ENCODE measurements at places on chromosomes 6 and 20.

- no peak for DNase-seq
These were observed 252.0 kb downstream of the SOX4 start for GRCh38 chr6:21845439-21846140.

- no peak for DNase-seq
These were observed 4.9 kb downstream of the GPR31 start for GRCh38 chr6:167152862-167153261.

GRCh38 chr6:154343473-154344308, 12.9 kb downstream of the IPCEF1 start:
- peak; percentile 70 for DNase-seq

- no peak for DNase-seq
These were observed 233.4 kb upstream of the FLRT3 start for GRCh38 chr20:14570811-14571210.

GRCh38 chr6:97322811-97323210, 39.8 kb upstream of the MMS22L start:
- DNase-seq = no peak

GRCh38 chr20:57660181-57660921, 40.1 kb upstream of the ZBP1 start:
- no peak for DNase-seq
